ENCODE measurements at places on chromosomes 5 and 9.

GRCh38 chr9:121954477-121955140 is 138.5 kb downstream of the TTLL11 start:
- DNase-seq: no peak

GRCh38 chr9:17963498-17963897 is 384.6 kb downstream of the SH3GL2 start:
- DNase-seq: no peak

DNA sequence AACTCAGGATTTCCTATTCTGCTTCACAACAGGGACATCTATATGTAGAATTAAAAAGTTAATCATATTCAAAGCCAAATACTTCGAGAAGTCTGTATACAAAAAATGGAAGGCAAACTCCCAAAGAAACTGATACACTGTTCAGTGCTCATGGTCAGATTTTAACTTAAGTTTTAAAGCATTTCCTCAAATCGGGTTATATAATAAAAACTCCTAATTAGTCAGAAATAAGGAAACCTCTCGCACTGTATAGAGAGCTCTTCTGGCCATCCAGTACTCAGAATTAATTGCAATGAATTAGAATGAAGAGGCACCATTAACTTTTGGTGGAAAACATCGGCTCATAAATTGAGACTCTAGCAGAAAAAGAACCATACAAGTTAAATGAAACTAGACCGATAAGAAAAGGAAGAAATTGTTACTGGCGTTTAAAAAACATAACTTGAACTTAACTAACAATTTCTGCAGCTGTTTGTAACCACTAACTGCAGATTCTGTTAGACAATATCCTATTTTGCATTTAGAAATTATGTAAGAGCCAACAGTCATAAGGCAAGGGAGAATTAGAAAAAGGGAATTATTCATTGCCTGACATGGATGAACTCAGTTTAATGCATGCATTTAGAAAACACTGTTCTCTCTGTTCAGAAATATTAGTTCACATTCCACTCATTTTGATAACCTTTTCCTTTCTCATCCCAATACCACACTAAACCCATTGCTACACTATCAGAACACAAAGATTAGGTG is 96.6 kb downstream of the FNBP1 start:
- DNase-seq: no peak

- no peak for DNase-seq
Measured at GRCh38 chr9:22211588-22212360, 202.7 kb upstream of the CDKN2B start.

- no peak for DNase-seq
Measured at GRCh38 chr9:35660966-35661415, 2.9 kb downstream of the CCDC107 start.

Measured in vagina (tissue), 2 donors.